ENCODE measurements at places on chromosomes 12 and 14. TPM values are rescaled to one million over a fixed set of nuclear protein-coding genes. Genes with fewer than 3 reads are reported as not detected.

Gene PSMC6
- total RNA-seq: 109 TPM

Gene MIP
- total RNA-seq: not detected

Gene RIMBP2
- 4.5 TPM for total RNA-seq

Gene KRT7
- total RNA-seq: not detected

Gene BEST3
- not detected for total RNA-seq

Gene SMCO3
- not detected for total RNA-seq

Gene MYF6
- not detected for total RNA-seq

Gene TULP3
- 28.8 TPM for total RNA-seq

Gene SAMD15
- total RNA-seq: 7.8 TPM

Gene RTN1
- total RNA-seq: 18.0 TPM

Gene CEP128
- 30.7 TPM for total RNA-seq

Gene CDK4
- total RNA-seq: 333 TPM

Gene EEF1AKMT3
- total RNA-seq: 4.5 TPM

Data from neural crest cell (in vitro differentiated cells).